ENCODE measurements at places on chromosomes 6 and 20.
A peak's percentile ranks its signal among the peaks of the same experiment; 100 is the strongest.

DNA sequence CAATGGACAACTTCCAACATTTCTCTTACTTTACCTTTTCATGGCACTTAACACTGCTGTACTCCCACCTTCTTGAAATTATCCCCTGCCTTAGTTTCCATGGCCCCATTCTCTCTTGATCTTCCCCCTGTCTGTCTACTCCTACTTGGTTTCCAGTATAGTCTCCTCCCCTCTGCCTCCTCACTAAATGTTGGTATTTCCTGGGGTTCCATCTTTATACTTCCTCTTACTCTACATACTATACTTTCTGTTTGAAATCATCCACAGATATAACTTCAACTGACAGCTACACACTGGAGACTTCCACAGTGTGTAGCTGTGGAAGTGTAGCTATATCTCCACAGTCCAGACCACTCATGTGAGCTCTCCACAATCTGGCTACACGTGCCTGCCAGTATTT is 13.5 kb downstream of the ZHX3 start:
- no peak for DNase-seq

DNA sequence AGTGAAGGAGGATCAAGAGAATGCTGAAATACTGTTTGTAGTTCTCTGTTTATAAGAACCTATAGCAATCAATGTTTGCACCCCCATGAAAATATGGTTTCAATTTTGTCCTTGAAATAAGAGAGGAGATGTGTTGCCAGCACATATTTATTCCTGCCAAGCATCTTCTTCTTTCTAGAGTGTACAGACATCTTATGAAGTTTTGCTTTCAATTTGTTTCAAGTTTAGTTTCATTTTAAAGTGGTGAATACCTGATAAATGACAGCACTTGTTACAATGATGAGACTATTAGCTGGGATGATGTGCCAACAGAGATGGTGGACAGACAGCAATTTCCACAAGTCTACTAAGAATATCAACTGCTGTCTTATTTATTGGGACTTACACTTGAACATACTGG is 39.2 kb upstream of the CENPW start:
- no peak for DNase-seq

DNA sequence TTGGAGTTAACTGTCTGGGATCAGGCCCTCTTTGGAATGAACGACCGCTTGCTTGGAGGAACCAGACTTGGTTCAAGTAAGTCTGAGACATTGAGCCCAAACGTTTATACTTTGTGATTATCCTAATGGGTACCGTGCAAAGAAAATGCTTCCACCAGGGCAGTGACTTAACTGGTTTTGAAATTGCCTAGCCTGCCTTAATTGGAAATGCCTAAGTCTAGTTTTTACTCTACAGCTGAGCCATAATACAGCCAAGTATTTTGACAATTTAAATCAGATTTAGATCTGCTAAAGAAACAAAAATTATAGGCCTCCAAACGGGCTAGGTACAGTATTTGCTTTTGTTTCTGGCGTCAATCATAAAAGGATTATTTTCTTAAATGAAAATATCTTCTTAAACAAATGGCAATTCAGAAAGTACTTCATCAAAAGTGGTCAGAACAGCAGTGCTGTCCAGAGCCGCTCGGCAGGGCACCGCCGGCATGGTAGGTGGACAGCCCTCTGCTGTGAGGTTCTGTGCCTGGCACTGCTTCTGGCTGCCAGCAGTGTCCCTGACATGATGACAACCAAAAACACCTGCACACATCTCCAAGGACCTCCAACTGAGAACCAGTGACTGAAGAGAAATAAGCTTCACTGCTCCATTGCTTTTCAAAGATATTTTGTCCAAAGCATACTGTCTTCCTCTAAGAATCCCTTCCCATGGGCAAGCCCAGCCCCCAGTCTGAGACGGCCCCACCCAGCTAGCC is 55.6 kb downstream of the EZR start:
- no peak for DNase-seq

DNA sequence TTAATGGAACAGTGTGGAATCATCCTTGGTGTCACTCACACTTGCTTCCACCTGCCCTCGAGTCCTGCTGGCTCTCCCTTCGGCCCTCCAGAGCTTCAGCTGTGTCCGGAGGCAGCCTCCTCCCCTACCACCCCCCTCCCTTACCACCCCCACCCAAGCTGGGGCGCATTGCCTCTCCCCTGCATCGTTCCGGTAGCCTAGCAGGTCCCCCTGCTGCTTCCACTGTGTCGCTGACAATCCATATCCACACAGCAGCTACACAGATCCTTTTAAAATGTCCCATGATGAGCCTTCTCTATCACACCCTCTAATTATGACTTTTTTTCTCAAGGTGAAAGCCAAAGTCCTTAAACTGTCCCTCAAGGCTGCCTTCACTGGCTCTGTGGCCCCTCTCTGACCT is 117.6 kb downstream of the TIAM2 start:
- DNase-seq = no peak

DNA sequence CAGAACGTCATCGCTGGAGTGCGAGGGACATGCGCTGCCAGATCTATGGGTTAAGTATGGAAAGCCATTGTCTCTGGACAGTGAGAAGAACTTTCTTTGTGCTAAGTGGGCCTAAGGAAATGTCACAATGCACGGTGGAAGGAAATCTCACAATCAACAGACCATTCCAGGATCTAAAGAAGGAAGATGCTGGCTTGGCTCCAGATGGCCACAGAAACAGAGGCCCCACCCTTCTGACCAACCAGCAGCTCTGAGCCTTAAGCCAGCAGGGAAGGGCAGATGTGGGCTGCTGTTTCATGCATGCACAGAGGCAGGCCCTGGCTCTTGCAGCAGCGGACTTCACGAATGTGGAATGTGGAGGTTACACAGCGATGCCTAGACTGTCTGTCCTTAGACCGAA is 156.3 kb downstream of the SOBP start:
- DNase-seq = no peak

DNA sequence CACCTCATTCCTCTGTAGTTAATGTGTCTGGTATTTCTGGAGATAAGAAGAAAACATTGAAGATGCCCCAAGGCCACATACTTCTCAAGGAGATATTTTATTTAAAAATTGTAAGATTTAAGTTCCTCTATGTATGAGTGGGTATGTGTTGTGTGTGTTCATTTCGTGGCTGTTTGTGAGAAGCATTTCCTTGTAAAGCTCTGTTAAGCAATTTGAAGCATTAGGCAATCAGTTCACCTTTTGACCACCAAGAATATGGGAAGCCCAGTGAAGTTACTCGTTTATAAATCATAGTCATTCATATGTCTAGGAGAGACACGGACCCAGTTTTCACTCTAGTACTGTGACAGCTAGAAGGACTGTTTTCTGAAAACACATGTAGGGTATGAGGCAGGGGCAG is 717.6 kb upstream of the MAP3K7 start:
- DNase-seq = no peak

GRCh38 chr6:108549741-108550140 is 11.0 kb upstream of the FOXO3 start:
- no peak for DNase-seq

DNA sequence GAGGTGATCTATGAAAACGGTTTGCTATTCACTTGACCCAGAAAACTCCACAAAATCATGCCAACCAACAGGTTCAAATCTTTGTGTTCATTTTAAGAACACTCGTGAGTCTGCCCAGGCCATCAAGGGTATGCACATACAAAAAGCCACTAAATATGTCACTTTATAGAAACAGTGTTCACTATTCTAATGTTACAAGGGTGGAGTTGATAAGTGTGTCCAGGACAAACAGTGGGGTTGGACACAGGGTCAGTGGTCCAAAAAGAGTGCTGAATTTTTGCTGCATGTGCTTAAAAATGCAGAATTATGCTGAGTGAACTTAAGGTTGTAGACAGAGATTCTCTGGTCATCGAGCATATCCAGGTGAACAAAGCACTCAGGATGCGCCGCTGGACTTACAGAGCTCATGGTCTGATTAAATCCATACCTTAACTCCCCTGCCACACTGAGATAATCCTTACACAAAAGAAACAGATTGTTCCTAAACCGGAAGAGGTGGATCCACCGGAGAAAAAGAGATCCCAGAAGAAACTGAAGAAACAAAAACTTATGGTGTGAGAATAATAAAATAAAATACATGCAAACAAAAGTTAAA is 23.5 kb downstream of the KIAA0408 start:
- DNase-seq = no peak

- DNase-seq = no peak
These were observed 187.4 kb upstream of the SNX9 start for GRCh38 chr6:157635388-157636244.

- DNase-seq = no peak
These were observed 70.3 kb downstream of the HIVEP2 start for GRCh38 chr6:142874676-142875075.

DNA sequence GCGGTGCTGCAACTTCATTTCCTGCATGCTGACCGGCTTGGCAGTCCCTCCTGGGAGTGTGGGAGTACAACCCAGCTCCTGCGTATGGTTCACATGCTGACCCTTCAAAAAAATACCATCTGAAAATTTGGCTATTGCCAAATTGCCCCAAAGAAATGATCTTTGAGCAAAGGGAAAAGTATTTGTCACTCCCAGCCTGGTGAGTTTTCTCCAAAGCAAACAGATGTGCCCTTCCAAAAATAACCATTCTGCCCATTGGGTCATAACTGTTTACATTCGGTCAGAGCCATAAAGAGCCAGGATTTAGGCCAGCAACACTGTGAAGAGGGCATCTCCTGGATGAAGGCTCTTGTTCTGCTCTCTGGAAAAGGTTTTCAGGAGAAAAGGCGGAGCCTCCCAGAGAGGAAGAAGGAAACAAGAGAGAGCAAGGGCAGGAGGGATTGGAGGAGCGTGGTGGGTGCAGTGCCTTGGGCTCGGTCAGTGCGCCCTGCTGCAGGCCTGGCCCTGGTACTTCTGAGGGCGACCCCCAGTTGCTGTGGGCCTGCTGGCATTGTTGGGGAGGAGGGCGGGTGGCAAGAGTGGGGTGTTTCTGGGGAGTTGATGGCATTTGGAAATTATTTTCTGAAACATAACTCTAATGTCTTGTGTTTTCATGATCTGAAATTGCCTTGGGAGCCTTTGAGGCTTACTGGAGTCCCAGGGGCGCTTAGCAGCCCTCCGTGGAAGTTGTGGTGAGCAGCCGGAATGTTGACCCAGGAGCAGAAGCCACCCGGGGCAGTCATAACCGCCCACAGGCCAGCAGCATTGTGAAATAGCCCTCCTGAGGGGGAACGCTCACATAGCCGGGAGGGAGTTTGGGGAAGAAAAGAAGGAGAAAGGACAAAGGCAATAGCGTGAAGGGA is 248.4 kb downstream of the MYLK4 start:
- no peak for DNase-seq

DNA sequence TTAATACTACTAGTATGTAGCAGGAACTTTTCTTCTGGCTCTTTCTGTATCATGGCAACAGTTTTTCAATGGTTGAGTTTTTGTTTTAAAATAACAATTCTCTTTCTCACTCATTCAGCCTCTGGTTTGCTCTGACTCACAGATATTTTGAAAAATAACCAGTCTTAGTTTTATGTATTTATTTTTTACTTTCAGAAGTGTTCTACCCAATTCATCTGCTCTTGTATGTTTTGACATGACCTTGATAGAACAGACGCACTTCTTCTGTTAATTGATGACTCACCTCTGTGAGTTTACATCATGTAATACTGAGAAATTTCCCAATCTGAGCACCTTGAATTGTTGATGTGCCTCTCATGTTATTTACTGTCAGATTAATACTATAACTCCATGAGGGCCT is 178.9 kb downstream of the SASH1 start:
- no peak for DNase-seq

DNA sequence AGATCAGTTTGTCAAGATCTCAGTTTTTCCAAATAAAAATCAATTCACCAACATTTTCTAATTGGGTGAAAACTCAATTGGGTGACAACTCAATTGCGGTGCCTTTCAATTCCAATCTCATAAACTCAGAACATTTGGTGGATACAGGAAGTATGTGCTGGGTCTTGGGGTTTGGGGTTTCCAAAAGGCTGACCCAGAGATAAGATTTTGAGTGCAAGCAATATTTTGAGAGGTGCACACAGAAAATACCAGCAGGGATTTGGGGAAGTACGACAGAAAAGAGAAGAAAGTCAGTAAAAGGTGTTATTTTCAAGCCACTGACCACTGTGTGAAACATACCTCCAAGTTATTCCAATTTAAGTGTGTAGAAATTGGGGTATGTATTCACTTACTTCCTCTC is 258.0 kb downstream of the PHACTR1 start:
- DNase-seq = no peak

- peak; percentile 53 for DNase-seq
These were observed 661.7 kb upstream of the CITED2 start for GRCh38 chr6:140036196-140036595.

- DNase-seq = no peak
These were observed 6.0 kb upstream of the IER3 start for GRCh38 chr6:30750379-30750668.

DNA sequence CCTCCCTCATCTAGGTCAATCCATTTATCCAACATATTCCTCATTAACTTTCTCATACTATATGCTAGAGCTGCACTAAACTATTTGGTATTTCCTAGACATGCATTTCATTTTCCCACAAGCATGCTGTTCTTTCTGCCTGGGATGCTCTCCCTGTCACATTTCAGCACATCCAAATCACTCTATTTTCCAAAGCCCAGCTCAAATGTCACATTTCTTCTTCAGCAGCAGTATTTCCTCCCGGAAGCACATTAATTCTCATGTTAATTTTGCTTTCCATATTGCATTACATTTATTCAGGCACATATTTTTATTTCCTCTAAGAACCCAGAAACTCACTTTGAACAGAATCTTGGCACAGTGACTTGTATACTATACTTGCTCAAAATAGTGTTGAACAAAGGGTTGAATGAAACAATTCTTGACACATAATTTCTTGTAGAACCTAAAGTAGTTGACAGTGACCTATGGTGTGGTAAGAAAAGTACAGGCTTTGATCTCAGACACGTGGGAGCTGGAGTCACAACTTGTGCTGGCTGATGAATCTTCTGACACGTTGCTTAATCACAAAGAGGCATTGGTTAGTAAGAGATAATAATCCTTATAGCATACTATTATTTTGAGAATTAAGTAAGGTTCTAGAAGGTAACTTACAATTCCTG is 30.8 kb upstream of the CD2AP start:
- no peak for DNase-seq

GRCh38 chr6:105644073-105644489 is 241.2 kb upstream of the PREP start:
- DNase-seq = no peak

GRCh38 chr6:143014764-143015163 is 45.9 kb upstream of the AIG1 start:
- no peak for DNase-seq

- no peak for DNase-seq
These were observed 180.5 kb downstream of the COL12A1 start for GRCh38 chr6:75025371-75025770.

- DNase-seq = no peak
These were observed 40.4 kb upstream of the ARHGAP18 start for GRCh38 chr6:129750360-129750759.

DNA sequence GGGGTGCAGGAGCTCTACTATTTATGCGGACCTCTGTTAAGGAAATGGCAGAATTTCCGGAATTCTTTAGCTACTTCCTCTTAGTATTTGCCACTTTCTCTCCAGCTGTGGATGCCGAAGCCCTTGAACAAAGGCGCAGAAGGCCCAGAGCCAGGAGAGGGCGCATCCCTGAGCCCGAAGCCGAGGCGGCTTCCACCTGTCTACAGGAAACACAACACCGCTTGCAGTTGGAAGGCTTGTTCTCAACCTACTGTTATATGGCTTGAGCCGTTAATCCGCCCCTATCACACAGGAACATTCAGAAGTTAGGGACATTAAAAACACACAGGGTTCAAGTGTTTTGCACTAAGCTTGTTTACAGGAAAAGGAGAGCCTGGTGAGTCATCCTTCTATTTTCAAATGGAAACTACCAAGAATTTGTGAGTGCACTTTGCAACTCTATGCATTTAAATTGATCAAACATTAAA is 417.1 kb downstream of the BCKDHB start:
- DNase-seq = no peak

GRCh38 chr6:143468026-143468425 is 17.4 kb downstream of the PEX3 start:
- DNase-seq = no peak

All from SIG-M5 (cell line).